ENCODE measurements at places on chromosomes 16 and 17. TPM values are rescaled to one million over a fixed set of nuclear protein-coding genes. Genes with fewer than 3 reads are reported as not detected.

DNA sequence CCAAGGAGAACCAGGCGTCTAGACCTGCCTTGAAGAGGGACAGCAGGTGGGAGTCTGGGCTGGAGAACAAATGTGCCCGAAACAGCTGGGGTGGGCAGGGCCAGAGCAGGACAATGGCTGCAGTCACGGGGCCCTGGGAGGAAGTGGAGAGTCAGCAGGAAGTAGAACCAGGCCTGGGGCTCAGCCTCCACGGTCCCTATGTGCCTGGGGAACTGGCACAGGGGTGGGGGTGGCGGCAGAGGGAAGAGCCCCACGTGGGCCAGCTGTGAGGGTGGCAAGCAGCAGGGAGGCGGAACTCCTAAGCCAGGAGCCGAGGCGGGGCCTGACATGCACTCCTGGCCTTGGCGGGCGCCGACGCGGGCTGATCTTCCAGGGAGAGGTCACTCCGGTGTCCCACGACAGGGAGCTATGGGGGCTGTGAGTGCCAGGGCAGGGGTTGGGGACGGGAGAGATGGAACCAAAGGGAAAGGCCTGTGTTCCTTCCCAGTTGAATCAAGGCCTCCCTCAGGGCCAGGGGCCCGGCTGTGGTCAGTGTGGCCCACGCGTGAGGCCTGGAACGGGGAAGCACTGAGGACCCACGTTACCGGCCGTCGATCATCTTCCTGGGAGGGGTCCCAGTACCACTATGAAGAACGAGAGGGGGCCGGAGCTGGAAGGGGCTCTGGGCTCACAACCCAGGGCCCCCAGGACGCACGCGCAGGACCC is 42.7 kb downstream of the TIMM22 start:
- peak; percentile 62 for DNase-seq
- no peak overlapping the region for H3K4me3 ChIP-seq
- H3K36me3 ChIP-seq = peaks cover 3% of the 10 kb centered on the region
- H3K27ac ChIP-seq = no peak overlapping the region
- no peaks in the 10 kb centered on the region for H3K27me3 ChIP-seq

- no peak overlapping the region for H3K4me3 ChIP-seq
- DNase-seq = no peak
- H3K4me1 ChIP-seq = no peaks in the 10 kb centered on the region
- H3K27ac ChIP-seq = no peak overlapping the region
Observed at GRCh38 chr16:69482410-69482991, 58.1 kb downstream of the CYB5B start.

- H3K36me3 ChIP-seq = peaks cover 9% of the 10 kb centered on the region
- H3K4me1 ChIP-seq = no peaks in the 10 kb centered on the region
- no peak for DNase-seq
- no peak overlapping the region for H3K27ac ChIP-seq
Observed at GRCh38 chr16:51242296-51242994, 91.4 kb upstream of the SALL1 start.

Gene BAHCC1
- 3.1 TPM for total RNA-seq

- no peaks in the 10 kb centered on the region for H3K27me3 ChIP-seq
- no peak for DNase-seq
- no peaks in the 10 kb centered on the region for H3K36me3 ChIP-seq
- no peaks in the 10 kb centered on the region for H3K4me1 ChIP-seq
Observed at GRCh38 chr16:82660966-82661365, 34.2 kb downstream of the CDH13 start.

DNA sequence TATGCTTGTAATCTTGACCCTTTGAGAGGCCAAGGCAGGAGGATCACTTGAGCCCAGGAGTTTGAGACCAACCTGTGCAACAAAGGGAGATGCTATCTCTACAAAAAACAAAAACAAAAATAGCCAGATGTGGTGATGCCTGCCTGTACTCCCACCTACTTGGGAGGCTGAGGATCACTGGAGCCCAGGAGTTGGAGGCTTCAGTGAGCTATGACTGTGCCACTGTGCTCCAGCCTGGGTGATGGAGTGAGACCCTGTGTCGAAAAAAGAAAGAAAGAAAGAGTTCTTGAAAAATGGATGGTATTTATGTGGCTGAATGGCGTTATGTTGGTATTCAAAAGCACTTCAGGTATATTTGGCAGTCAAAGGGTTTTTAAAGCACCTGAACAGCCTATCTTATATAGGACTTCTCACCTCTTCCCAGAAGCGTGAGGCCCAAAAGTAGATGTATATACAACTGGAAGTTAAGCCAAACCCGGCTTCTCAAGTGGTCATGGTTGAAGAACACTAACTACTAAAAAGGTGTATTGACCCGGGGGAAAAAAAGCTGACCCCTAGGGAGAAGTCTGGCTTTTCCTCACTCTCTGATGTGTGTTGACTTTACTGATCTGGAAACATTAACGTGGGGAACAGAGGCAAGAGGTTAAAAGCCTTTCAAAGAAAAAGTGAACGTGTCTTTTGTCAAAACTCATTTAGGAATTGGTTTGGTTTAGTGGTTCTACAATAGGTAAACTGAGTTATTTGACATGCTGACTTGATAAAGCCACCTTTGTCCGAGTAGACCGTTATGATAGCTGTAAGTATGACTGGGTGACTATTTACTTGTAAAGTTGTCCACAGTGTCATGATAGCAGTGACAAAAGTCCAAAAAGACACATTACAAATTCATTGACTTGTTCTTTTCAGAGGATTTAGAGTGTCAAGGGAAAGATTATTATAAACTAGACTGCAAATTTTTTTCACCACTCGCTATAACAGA is 183.4 kb downstream of the IRX3 start:
- no peaks in the 10 kb centered on the region for H3K36me3 ChIP-seq
- no peak overlapping the region for H3K4me3 ChIP-seq
- no peaks in the 10 kb centered on the region for H3K4me1 ChIP-seq
- no peaks in the 10 kb centered on the region for H3K27me3 ChIP-seq
- no peak overlapping the region for H3K27ac ChIP-seq

- H3K36me3 ChIP-seq = no peaks in the 10 kb centered on the region
- DNase-seq = no peak
- H3K4me1 ChIP-seq = no peaks in the 10 kb centered on the region
Observed at GRCh38 chr16:86892509-86892908, 314.2 kb downstream of the FOXL1 start.

Gene CSF3
- total RNA-seq = not detected

Gene ITGAX
- total RNA-seq = 0.28 TPM

- no peak for DNase-seq
- H3K36me3 ChIP-seq = no peaks in the 10 kb centered on the region
Observed at GRCh38 chr17:32016231-32016630, 9.0 kb downstream of the LRRC37B start.

Gene CD300H
- total RNA-seq = not detected

Gene SLC16A11
- total RNA-seq = not detected

DNA sequence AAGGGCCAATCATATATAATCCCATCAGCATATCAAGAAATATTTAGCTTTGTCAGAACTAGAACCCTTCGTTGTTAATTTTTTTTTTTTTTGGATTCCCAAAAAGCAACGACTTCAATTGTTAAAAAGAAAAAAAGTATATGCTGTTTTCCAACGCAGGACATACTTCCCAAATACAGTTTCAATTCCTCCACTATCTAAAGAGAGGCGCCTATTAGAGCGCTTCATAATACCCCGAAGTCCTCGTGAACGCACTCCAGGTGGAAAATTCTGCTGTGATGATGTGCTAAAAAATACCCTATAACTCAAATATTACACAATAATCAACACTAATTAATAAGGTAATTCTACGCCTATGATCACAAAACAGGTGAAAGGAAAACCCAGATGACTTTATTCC is 20.8 kb downstream of the GNA13 start:
- no peak overlapping the region for H3K27ac ChIP-seq
- no peaks in the 10 kb centered on the region for H3K4me1 ChIP-seq
- no peak overlapping the region for H3K4me3 ChIP-seq

DNA sequence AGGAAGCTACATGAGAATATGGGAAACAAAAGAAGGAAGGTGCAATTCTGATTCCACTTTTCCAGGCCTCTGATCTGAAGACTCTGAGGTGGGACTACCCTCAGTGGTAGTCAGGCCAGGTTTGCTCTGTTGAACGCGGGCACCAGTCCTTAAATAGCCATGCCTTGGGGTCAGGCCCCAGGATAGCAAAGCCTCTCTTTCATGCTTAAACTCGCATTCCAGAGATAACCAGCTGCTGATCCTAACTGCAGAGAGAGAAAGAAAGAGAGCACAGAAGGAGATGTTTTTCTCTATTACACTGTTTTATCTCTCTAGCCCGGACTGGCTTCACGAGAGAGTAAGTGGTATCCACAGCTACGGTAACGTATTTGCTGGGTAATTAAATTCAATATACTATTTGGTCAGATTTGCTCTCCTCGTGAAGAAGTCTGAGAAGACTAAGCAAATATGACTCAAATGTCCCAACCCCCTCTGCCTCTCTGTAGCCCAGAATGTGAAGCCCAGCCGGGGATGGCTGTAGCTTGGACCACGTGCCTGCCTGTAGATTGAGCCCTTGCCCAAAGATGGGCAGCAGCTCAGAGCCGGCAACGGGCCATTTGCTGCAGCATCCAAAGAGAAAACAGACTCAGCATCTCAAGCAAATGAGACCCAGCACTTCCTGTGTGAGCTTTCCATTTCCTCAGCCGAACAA is 122.2 kb downstream of the SMG6 start:
- H3K27me3 ChIP-seq = no peaks in the 10 kb centered on the region
- H3K36me3 ChIP-seq = peaks cover 3% of the 10 kb centered on the region
- H3K4me3 ChIP-seq = no peak overlapping the region
- no peak overlapping the region for H3K27ac ChIP-seq
- DNase-seq = no peak

- no peak overlapping the region for H3K27ac ChIP-seq
- no peaks in the 10 kb centered on the region for H3K27me3 ChIP-seq
- DNase-seq = no peak
- no peak overlapping the region for H3K4me3 ChIP-seq
- H3K36me3 ChIP-seq = 0 out of 2 replicates have a peak, but pooled peaks cover 5% of the 10 kb centered on the region
Observed at GRCh38 chr17:70582777-70583176, 413.4 kb downstream of the KCNJ2 start.

DNA sequence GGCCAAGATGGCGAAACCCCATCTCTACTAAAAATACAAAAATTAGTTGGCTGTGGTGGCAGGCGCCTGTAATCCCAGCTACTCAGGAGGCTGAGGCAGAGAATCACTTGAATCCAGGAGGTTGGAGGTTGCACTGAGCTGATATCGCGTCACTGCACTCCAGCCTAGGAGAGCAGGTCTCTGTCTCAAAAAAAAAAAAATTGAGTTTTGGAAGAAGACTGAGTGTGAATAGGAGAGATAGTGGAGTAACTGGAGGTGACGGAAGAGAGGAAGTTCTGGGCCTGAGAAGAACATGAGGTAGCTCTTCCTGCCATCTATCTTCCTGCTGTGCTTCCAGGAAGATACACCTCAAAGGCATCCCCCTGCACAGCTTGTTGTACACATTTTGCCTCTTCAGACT is 11.4 kb downstream of the HOXB1 start:
- H3K4me3 ChIP-seq = no peak overlapping the region
- H3K27ac ChIP-seq = no peak overlapping the region
- no peaks in the 10 kb centered on the region for H3K36me3 ChIP-seq
- DNase-seq = no peak
- peaks cover 11% of the 10 kb centered on the region for H3K4me1 ChIP-seq
- peaks cover 24% of the 10 kb centered on the region for H3K27me3 ChIP-seq

- no peaks in the 10 kb centered on the region for H3K36me3 ChIP-seq
- no peaks in the 10 kb centered on the region for H3K4me1 ChIP-seq
- no peak overlapping the region for H3K27ac ChIP-seq
- H3K4me3 ChIP-seq = no peak overlapping the region
Observed at GRCh38 chr16:72173997-72174396, 2.0 kb upstream of the PMFBP1 start.

DNA sequence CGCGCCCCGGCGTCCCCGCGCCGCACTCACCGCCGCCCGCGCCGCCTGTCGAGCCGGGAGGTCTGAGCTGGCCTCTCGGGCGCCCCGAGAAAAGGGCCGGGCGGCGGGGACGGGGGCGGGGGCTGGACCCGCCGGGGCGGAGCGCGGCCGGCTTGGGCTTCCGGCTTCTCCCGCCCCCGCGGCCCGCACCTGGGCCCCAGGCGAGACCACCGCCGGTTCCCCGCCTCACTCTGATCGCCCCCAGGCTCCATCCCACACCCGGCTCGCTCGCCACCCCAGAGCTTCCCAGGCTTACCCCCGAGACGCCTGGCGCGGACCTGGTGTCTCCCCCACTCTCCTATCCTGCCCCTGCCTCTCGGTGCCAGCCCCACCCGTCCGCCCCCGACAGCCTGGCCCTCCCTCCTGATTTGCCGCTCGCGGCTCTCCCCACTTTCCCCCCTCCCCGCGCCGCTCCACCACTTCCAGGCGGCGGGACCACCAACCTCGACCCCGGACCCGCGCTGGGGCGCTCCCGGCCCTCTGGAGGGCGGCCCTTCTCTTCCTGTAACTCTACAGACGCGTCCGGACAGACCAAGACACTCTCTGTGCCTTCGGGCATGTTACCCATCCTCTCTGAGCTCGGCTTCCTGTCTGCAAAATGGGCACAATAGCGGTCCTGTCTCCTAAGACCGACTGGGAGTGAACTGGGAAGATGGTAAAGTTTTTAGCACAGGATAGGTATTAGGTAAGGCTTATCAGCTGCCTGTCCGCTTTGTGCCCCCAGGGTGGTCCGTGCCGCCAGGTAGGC is at the start of gene LITAF:
Gene LITAF, minus strand, starts transcription at position 64 of the 787 bp plus-strand sequence. CDS start 30,189 bp downstream, outside the sequence.
- peak within 1 kb of the TSS; percentile 90 for H3K4me3 ChIP-seq
- peak; percentile 61 for DNase-seq
- peaks cover 9% of the 10 kb centered on the region for H3K27me3 ChIP-seq
- no peaks in the 10 kb centered on the region for H3K36me3 ChIP-seq
- H3K4me1 ChIP-seq = peaks cover 15% of the 10 kb centered on the region
- no peak within 1 kb of the TSS for H3K27ac ChIP-seq

DNA sequence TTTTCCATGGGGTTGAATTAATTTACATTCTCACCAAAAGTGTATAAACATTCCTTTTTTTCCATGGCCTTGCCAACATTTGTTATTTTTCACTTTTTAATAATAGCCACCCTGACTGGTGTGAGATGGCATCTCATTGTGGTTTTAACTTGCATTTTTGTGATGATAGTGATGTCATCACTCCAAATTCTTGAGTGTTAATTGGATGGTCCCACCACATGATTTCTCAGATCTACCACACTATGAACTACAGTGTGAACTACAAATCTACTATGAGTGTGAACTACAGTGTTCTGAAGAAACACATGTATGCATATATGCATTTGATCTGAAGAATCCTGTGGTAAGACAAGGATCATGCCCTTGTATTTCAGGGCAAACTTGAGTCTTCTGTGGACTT is 340.1 kb downstream of the ABCC12 start:
- no peak overlapping the region for H3K27ac ChIP-seq
- no peaks in the 10 kb centered on the region for H3K27me3 ChIP-seq
- H3K4me3 ChIP-seq = no peak overlapping the region

GRCh38 chr16:1535391-1536291 is 2.2 kb downstream of the TMEM204 start:
- no peaks in the 10 kb centered on the region for H3K4me1 ChIP-seq
- no peak overlapping the region for H3K27ac ChIP-seq
- no peaks in the 10 kb centered on the region for H3K36me3 ChIP-seq
- H3K27me3 ChIP-seq = no peaks in the 10 kb centered on the region
- DNase-seq = no peak
- H3K4me3 ChIP-seq = no peak overlapping the region

- peaks cover 2% of the 10 kb centered on the region for H3K36me3 ChIP-seq
- no peak overlapping the region for H3K27ac ChIP-seq
- peak overlapping the region; percentile 89 for H3K4me3 ChIP-seq
- DNase-seq = no peak
- H3K4me1 ChIP-seq = peaks cover 4% of the 10 kb centered on the region
- peaks cover 2% of the 10 kb centered on the region for H3K27me3 ChIP-seq
Observed at GRCh38 chr17:81037026-81037797, 2.3 kb downstream of the BAIAP2 start.

Gene GCGR
- total RNA-seq = 0.26 TPM

- H3K4me3 ChIP-seq = no peak overlapping the region
- no peaks in the 10 kb centered on the region for H3K27me3 ChIP-seq
- no peak overlapping the region for H3K27ac ChIP-seq
- H3K4me1 ChIP-seq = peaks cover 10% of the 10 kb centered on the region
- DNase-seq = no peak
Observed at GRCh38 chr16:12315330-12316136, 339.0 kb downstream of the SNX29 start.

Measured in H9 (cell line).